ENCODE measurements at places on chromosomes 7 and 10.

DNA sequence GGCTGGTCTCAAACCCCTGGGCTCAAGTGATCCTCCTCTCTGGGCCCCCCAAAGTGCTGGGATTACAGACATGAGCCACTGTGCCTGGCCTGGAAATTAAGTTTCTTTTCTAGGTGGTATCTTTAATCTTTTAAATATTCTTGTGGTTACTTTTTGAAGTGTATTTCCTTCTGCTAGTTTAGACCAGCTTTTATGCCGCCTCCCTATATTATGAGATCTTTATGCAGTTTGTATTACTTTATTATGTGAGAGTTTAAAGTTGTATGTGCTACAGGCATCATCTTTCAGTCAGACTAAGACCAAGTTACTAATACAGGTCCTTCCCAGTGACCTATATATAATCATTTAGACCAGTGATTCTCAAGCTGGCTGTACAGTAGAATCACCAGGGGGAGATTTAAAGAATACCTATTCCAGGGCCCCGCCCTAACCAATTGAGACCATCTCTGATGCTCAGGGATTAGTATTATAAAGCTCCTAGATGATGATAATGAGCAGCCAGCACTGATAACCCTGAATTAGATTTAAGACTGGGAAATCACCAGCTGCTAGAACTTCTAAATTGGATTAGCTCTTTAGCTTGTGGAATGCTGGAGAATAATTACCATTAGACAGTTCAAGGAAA is 11.3 kb downstream of the INPP5F start:
- peaks cover 11% of the 10 kb centered on the region for H3K4me1 ChIP-seq
- no peak overlapping the region for H3K4me3 ChIP-seq
- H3K27me3 ChIP-seq, result no peaks in the 10 kb centered on the region

DNA sequence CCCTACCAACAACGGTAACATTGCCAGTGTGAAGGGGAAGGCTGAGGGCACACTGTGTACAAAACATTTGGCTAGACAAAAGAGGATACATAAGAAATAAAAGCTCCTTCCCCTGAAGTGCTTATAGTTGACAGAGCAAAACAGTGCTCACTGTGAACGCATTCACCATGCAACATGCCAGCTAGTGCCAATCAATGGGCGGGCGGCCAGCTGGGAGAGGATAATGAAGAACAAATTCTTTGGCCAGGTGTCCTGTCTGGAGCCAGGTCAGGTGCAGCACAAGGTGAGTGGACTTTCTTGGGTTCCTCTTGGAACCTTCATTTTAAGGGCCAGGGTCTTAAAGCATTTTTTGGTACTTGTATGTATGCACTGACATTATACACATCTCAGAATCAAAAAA is 106.1 kb downstream of the ICA1 start:
- no peak overlapping the region for H3K27ac ChIP-seq
- no peaks in the 10 kb centered on the region for H3K4me1 ChIP-seq
- DNase-seq, result no peak
- no peaks in the 10 kb centered on the region for H3K27me3 ChIP-seq
- H3K36me3 ChIP-seq, result peaks cover 5% of the 10 kb centered on the region

DNA sequence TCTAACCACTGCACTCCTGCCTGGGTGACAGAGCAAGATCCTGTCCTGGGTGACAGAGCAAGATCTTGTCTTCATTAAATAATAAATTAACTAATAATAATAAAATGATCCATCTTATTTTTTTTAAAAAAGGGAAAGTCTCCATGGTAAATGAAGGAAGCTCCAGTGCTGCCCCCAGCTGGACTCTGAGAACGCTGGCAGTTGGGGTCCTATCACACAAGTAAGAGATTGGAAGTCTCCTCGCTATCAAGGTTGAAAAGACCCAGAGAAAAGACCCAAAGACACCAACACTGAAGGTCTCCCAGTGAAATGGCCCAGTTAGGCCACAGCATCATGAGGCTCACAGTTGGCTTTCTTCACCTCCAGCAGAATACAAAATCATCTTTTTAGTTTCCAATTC is 13.8 kb upstream of the C10orf67 start:
- no peak for DNase-seq
- H3K36me3 ChIP-seq, result no peaks in the 10 kb centered on the region
- H3K27ac ChIP-seq, result no peak overlapping the region
- H3K4me3 ChIP-seq, result no peak overlapping the region
- no peaks in the 10 kb centered on the region for H3K4me1 ChIP-seq
- no peaks in the 10 kb centered on the region for H3K27me3 ChIP-seq

- H3K4me3 ChIP-seq, result no peak overlapping the region
- H3K27me3 ChIP-seq, result no peaks in the 10 kb centered on the region
- no peaks in the 10 kb centered on the region for H3K36me3 ChIP-seq
- peaks cover 19% of the 10 kb centered on the region for H3K4me1 ChIP-seq
- H3K27ac ChIP-seq, result no peak overlapping the region
Observed at GRCh38 chr7:24964191-24964590, 15.8 kb downstream of the OSBPL3 start.

DNA sequence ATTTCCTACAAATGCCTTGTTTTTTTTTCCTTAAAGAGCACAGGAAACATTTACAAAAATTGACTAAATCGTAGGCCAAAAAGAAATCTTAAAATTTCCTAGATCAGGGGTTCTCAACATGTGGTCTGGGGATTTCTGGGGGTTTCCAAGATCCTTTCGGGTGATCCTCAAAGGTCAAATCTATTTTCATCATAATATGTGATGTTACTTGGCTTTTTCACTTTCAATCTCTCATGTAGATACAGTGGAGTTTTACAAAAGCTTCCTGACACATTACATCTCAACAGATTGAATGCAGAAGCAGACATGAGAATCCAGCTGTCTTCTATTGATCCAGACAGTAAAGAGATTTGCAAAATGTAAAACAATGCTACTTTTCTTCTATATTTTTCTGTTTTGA is 497.3 kb downstream of the INHBA start:
- no peak overlapping the region for H3K27ac ChIP-seq
- no peaks in the 10 kb centered on the region for H3K36me3 ChIP-seq
- H3K27me3 ChIP-seq, result no peaks in the 10 kb centered on the region
- H3K4me1 ChIP-seq, result peaks cover 2% of the 10 kb centered on the region
- DNase-seq, result no peak

DNA sequence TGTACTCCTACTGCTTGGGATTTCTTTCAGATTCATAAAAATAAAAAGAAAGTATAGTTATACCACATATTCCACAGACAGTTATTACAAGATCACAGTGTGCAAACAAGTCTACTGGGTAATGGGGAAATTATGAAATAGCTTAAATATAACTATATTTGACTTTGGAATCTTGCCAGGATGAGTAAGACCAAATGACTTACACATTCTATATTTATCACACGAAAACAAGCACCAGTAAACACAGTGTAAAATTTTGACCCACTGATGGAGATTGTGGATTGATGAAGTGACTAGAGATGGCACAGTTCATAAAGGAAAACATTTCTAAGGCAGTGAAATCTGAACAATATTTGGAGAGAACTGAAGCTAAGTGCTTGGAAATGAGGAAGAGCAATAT is 339.7 kb downstream of the THSD7A start:
- no peaks in the 10 kb centered on the region for H3K27me3 ChIP-seq
- H3K36me3 ChIP-seq, result no peaks in the 10 kb centered on the region
- no peak overlapping the region for H3K4me3 ChIP-seq
- H3K27ac ChIP-seq, result no peak overlapping the region
- no peaks in the 10 kb centered on the region for H3K4me1 ChIP-seq

DNA sequence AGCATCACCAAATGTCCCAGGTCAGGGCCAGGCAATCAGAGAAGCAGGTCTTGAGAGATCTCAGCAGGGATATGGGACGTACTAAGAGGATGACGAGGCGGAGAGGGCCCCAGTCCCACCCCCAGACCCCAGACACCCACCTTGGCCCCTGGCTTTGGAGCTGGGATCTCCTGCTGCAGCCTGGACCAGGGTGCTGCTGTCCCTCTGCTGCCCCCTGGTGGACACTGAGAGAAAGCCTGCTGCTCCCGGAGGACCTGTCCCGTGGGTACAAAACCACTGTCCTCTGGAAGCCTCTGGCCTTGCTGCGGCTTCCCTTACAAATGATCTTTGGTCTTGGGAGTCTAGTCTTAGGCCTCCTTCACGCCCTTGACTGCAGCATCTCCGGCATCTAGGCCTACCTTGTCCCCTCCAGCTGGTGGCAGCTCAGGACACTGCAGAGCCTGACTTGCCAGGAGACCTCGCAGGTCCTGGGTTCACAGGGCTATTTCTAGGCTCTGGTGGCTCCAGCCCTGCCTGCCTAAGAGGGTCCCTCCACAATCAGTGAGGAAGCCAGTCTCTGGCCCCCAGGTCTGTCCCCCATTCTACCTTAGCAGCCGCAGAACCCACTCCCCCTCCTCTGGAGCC is 97.1 kb downstream of the RGS10 start:
- no peak overlapping the region for H3K27ac ChIP-seq
- H3K36me3 ChIP-seq, result peaks cover 53% of the 10 kb centered on the region
- H3K27me3 ChIP-seq, result no peaks in the 10 kb centered on the region
- DNase-seq, result no peak
- no peak overlapping the region for H3K4me3 ChIP-seq

DNA sequence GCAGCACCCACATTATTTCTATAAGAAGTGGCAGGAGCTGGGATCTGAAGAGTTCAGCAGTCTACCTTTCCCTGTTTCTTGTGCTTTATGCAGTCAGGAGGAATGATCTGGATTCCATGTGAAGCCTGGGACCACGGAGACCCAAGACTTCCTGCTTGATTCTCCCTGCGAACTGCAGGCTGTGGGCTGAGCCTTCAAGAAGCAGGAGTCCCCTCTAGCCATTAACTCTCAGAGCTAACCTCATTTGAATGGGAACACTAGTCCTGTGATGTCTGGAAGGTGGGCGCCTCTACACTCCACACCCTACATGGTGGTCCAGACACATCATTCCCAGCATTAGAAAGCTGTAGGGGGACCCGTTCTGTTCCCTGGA is 874 bp upstream of the RBP3 start:
- peaks cover 4% of the 10 kb centered on the region for H3K4me1 ChIP-seq
- H3K36me3 ChIP-seq, result no peaks in the 10 kb centered on the region
- no peak overlapping the region for H3K4me3 ChIP-seq
- no peak overlapping the region for H3K27ac ChIP-seq
- no peak for DNase-seq

GRCh38 chr10:89363729-89364442 is 14.0 kb upstream of the IFIT1B start:
- peaks cover 5% of the 10 kb centered on the region for H3K4me1 ChIP-seq
- no peaks in the 10 kb centered on the region for H3K27me3 ChIP-seq

- H3K4me3 ChIP-seq, result no peak overlapping the region
- no peaks in the 10 kb centered on the region for H3K36me3 ChIP-seq
- no peak for DNase-seq
- H3K4me1 ChIP-seq, result no peaks in the 10 kb centered on the region
- no peak overlapping the region for H3K27ac ChIP-seq
Observed at GRCh38 chr10:3292636-3293035, 120.1 kb upstream of the PITRM1 start.

DNA sequence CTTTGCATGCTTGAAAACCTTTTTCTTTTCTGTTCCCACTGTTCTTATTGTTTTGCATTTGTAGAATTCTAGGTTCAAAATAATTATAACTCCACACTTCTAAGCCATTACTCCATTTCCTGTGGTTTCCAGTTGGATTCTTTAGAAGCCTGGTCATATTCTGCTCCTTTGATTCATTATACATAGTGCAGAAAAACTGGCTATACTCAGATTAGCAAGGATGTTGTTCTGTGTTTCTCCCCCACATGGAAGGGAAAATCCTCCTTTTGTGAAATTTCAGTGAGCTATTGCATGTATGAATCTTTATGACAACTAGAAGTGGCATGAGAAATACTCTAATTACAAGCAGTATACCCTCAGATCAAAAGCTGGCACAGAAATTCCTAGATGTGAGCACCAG is 79.5 kb downstream of the SLC13A1 start:
- H3K27me3 ChIP-seq, result no peaks in the 10 kb centered on the region
- no peak overlapping the region for H3K4me3 ChIP-seq
- DNase-seq, result no peak
- H3K4me1 ChIP-seq, result no peaks in the 10 kb centered on the region

- H3K27ac ChIP-seq, result no peak overlapping the region
- H3K36me3 ChIP-seq, result no peaks in the 10 kb centered on the region
- H3K4me3 ChIP-seq, result no peak overlapping the region
Observed at GRCh38 chr10:69669409-69669808, 39.4 kb downstream of the FAM241B start.

DNA sequence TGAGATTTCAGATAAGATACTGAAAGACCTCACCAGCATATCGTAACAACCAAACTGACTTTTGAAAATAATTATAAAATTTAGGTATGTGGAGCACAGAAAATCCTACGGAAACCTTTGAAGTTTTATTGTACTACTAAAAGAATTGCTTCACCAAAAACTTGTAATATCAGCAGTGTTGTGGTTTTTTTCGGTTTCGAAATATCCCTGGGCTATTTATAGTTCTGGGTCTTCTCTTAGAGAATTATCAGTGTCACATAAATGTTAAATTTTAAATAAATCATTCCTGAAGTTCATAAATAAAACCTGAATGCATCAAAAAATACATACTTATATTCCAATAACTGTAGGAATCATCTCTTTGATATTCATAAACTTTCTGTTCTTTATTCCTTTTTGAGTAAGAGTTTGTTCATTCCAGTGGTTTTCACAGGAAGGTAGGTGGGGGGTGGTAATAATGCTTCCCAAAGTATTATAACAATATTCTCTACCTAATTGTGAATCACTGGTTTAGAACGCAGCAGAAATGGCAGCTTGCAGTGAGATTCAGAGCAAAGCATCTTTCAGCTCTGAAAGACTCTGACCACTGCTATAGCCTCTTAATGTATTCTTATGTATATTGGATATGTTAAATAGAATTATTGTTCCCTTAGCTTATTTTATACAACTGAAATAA is 60.2 kb downstream of the ZNF277 start:
- no peak overlapping the region for H3K27ac ChIP-seq
- H3K27me3 ChIP-seq, result no peaks in the 10 kb centered on the region
- no peak overlapping the region for H3K4me3 ChIP-seq
- peaks cover 31% of the 10 kb centered on the region for H3K4me1 ChIP-seq

- DNase-seq, result no peak
- H3K27me3 ChIP-seq, result no peaks in the 10 kb centered on the region
- H3K36me3 ChIP-seq, result peaks cover 10% of the 10 kb centered on the region
- H3K27ac ChIP-seq, result no peak overlapping the region
- H3K4me3 ChIP-seq, result no peak overlapping the region
Observed at GRCh38 chr10:70137135-70137534, 4.5 kb upstream of the AIFM2 start.

DNA sequence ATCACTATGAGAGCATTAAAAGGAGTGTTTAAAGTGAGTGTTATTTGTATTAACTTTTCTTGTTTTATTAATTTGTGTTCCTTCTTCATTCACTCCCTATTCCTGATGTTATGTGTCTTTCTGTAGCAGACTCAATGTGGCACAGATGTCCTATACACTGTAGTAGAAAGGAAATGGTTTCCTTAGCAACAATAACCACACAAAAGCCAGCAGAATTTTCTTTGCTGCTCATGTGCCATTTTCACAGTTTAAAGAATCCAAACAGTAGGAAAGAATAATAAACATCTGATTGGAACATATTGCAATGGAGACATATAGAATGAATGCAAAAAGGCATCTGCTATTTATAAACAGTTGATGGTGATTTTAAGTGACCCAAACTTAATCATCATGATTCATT is 763.6 kb downstream of the PHTF2 start:
- no peak for DNase-seq
- no peak overlapping the region for H3K4me3 ChIP-seq

GRCh38 chr10:9211228-9211627 is 1156.7 kb downstream of the GATA3 start:
- no peak overlapping the region for H3K27ac ChIP-seq
- H3K4me1 ChIP-seq, result no peaks in the 10 kb centered on the region
- H3K27me3 ChIP-seq, result no peaks in the 10 kb centered on the region

GRCh38 chr10:77715088-77715487 is 77.5 kb upstream of the KCNMA1 start:
- H3K36me3 ChIP-seq, result no peaks in the 10 kb centered on the region
- no peak overlapping the region for H3K27ac ChIP-seq
- peaks cover 12% of the 10 kb centered on the region for H3K4me1 ChIP-seq
- no peaks in the 10 kb centered on the region for H3K27me3 ChIP-seq
- DNase-seq, result no peak

Data from upper lobe of left lung (tissue), 6 donors.